ENCODE measurements at places on chromosomes 1 and 21.
A peak's percentile ranks its signal among the peaks of the same experiment; 100 is the strongest.

DNA sequence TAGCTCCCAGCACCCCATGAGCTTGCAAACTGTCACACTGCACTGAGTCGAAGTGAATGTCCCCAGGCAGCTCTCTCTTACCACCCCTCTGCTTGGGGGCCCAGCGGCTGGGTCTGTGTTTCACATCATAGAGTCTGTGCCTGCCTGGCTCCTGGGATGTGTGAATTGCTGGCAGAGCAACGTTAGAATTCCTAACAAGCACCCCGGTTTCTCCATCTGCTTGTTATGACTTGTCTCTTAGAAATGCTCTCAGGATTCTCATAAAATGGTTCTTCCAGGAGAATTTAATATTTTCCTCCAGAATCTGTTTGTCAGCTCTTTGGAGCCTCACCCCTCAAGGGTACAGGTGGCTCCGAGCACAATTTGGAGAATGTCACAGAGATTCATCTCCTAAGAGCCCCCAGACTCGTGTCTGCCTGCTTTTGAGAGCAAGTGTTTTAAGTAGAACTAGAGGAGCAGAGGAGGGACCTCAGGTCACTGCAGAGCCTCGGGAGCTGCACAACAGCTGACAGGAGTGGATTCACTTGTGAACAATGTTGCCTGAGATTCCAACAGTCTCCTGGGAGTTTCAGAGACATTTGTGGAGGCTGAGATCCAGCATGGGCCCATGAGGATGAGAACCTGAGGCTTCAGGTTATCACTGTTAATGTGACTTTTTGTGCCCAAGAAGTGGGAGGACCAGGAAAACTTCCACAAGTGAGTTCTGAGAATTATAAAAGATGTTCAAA is 131.5 kb downstream of the KCNJ6 start:
- DNase-seq: no peak

GRCh38 chr1:14524826-14525636 is 73.5 kb upstream of the KAZN start:
- no peak for DNase-seq

- no peak for DNase-seq
Observed at GRCh38 chr1:31781756-31782371, 17.7 kb upstream of the ADGRB2 start.

DNA sequence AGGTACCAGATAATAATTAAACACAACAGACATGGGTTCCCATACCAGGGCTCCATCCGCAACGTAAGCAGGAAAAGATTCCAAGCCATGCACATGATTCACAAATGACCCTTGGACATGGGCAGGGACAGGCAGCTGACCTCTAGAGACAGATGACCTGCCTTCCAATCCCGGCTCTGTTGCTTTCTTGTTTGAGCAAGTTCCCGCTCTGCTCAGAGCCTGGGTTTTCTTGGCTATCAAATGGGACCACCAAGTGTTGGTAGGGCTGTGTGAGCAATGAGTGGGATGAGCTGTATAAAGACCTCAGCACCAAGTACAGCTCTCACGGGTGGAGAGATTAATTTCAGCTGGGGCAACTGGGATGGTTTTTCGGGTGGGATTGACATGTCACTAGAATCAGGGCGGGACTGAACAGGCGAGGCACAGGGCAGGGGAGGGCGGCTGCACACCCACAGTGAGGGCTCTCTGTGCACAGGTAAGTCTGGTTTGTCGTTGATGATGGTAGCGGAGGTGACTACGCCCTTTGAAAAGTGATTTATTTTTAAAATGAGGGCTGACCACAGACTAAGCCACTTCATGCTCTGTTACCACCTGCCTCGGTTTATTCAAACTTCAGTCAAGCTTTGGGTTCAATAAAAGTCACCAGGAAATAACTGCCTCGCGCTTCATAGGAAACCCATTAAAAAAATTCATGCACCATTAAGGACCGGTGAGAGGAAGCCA is 57.5 kb upstream of the IFFO2 start:
- DNase-seq: no peak

- no peak for DNase-seq
Observed at GRCh38 chr1:114324662-114324965, 170.9 kb upstream of the SYT6 start.

DNA sequence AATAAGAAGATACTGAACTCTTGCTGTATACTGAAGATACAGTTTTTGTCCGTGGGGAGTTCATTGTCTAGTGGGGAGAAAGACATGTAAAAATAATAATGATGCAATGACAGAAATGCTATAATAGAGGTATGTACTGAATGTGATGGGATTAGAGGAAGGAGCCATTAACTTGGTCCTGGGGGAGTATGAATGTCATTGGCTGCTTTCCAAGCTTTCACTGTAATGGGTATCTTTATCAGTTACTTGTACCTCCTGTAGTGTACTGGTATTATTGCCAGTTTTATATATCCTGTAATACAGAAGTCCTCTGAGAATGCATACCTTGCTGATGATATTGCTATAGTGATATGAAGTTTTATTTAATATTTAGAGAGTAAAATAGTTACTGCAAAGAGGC is 7.4 kb downstream of the BTBD8 start:
- DNase-seq: no peak

GRCh38 chr1:97500760-97501159 is 420.1 kb downstream of the DPYD start:
- DNase-seq: no peak

DNA sequence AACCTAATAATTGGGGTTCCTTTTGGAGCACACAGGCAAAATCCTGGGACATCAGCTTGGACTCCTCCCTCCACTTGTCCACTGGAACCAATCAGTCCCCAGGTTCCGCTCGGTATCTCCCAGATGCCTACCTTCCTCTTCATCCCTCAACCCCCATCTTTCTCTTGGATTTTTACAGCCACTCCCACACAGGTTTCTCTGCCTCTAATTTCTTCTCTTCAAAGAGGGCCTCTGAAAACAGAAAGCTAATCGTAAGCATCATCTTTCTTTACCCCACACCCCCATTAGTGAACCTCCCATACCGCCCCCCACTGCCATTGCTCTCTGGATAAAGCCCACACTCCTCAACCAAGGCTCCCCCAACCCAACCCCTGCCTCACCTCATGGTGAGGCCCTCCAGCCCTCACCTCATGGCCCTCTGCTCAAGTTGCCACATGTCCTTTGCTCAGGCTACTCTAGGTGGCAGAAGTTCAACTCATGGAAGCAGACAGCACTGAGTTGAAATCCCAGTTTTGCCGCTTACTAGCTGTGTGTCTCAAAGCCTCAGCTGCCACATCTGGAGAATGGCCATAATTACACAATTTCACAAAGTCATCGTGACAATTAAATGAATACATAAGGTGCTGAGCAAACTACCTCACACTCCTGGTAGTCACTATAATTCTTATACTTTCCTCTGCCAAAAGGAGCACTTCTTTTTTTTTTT is 18.1 kb upstream of the WASF2 start:
- DNase-seq: no peak

DNA sequence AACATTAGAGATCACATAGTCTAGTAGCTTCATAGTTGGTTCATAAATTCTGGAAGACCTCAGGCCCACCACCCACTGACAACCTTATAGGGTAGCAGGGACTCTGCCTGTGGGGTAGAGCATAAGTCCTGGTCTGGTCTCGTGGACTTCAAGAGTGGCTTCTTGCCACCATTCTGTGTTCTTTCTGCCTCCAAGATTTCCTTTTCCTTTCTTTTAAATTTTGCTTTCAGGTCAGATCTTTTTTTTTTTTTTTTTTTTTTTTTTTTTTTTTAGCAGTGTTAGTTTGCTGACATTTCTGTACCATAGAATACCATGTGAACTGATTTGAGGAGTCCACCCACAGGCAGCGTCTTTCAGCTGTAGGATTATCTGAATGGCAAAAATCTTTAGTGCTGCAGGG is 28.5 kb downstream of the MTR start:
- DNase-seq: no peak

- DNase-seq: no peak
Observed at GRCh38 chr1:208108213-208108608, 136.0 kb downstream of the PLXNA2 start.

DNA sequence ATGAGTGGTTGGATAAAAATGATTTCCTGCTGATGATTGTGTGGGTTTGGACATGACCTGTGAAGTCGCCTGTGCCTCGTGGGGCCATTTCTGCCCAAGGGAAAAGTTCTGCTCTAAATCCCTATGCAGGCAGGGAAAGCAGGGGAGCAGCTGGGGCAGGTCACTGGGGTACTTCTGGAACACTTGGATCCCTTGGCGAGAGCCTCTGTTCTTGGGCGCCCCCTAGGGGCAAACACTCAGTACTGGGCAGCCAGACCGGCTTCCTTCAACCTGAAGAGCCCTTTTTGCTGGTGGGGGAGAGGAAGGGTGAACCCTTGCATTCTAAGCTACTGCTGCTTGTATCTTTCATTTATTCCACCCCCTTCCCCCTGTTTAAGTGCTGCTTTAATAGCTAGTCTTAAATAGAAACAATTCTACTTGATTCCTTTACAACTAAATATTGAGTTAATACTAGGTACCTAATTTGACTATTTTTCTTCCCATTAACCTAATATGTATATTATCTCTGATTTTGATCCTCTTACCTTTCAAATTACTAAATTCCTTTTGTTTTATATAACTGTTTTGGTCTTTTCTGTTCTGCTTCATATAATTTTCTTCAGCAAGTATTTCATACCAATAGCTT is 5.1 kb upstream of the CLEC20A start:
- no peak for DNase-seq

DNA sequence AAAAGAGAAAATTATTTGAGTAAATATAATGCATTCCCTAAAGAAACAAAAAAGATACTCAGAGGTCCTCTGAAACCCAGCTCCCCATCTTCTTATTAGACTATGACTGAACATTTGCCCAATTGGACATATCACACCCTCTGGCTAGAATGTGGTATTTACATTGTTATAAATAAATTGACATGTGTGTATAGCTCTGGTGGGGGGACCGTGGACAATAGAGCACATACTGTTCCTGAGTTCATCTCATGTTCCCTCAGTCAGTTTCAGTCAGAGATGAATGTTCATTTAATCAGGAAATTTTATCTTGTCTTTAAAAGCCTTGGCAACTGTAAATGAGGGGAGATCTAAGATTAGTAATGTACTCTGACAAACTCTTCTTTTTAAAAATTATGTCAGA is 459.3 kb upstream of the ADAMTS5 start:
- no peak for DNase-seq

GRCh38 chr1:32981003-32981901 is 16.6 kb upstream of the RNF19B start:
- DNase-seq: peak; percentile 18

DNA sequence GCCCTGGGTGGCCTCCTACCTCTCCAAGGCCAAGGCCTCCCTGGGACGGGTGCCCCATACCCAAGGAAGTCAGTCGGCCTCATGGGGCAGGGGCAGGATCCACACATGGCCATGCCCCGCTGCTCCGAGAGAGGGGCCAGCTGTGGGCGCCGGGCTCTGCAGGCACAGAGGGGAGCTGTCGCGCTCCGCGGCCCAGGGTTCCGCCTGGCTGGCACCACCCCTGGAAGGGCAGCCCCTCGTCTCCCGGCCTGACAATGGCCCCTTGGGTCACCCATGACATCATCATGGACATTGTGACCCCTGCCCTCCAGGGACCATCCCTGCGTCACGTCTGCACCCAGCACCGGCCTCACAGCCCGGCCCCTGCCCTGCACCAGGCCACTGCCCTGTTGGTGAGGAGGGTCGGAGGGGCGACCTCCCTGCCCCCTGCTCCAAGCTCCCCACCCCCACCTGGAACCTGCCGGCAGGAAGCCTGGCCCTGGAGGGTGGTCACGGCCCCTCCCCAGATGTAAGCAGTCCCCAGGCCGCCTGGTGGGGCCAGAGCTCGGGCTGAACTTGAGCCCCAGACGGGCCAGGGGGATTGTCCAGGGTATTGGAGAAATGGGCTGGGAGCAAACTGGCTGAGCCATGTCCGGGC is 5.8 kb downstream of the TTLL10 start:
- DNase-seq: no peak
